ENCODE measurements at places on chromosomes 1 and 21.

DNA sequence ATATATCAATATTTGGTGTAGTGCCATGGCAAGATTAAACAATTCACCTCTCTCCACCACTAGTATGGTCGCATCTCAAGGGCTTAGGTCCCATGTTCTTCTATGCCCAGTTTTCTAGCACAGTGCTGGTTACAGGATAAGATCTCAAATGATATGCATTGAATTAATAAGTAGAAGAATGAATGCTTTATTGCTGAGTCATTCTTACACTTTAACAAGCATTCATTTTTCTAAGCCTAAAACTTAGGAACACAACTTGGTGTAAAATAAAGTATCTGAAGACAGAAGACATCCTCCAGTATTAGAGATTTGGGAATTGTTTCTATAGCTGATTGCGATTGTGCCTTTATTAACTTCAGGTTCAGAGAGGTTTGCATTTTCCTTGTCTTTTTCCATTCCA is 85.8 kb downstream of the TBX15 start:
- DNase-seq = no peak

GRCh38 chr1:210764536-210764935 is 369.4 kb downstream of the KCNH1 start:
- no peak for DNase-seq

- DNase-seq = no peak
These were observed 774.5 kb downstream of the USP25 start for GRCh38 chr21:16504281-16504680.

DNA sequence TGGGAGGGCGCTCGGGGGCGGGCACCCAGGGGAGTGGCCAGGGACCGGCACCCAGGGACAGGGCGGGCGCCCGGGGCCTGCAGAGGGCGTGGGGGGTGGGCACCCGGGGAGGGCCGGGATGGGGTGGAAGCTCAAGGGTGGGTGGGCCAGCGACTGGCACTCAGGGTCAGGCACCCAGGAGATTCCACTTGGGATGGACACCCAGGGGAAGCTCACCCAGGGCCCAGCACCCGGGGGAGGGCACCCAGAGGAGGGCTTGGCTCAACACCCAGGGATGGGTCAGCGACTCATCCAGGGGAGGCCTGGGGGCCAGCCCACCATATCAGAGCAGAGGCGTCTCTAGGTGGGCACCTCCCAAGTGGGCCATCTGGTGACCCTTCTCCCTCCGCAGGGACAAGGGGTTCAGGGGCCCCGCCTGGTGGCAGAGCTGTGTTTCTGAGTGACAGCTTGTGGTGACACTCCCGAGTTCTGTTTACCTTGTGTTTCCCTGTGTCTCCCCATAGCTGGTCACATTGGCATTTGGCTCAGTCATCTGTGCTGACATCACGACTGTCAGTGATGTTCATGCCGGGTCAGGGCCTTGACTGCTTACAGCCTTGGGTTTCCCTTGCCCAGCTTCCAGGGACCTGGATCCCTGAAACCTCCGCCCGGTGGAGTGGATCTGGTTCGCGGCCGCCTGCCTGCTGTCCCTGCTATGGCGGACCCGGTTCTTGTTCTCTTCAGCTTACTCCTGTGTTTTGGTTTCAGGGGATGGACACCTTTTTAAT is 749 bp downstream of the IBA57 start:
- DNase-seq = no peak

DNA sequence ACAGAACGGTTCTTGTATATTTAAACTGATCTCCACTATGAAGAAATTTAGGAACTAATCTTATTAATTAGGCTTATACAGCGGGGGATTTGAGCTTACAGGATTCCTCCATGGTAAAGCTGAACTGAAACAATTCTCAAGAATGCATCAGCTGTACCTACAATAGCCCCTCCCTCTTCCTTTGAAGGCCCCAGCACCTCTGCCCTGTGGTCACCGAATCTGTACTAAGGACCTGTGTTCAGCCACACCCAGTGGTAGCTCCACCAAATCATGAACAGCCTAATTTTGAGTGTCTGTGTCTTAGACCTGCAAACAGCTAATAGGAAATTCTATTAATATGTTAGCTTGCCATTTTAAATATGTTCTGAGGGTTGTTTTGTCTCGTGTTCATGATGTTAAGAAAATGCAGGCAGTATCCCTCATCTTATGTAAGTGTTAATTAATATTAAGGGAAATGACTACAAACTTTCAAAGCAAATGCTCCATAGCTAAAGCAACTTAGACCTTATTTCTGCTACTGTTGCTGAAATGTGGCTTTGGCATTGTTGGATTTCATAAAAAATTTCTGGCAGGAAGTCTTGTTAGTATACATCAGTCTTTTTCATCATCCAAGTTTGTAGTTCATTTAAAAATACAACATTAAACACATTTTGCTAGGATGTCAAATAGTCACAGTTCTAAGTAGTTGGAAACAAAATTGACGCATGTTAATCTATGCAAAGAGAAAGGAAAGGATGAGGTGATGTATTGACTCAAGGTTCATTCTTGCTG is 147.2 kb downstream of the NR5A2 start:
- DNase-seq = no peak

- DNase-seq = no peak
These were observed 110.6 kb downstream of the AKT3 start for GRCh38 chr1:243739335-243740003.

DNA sequence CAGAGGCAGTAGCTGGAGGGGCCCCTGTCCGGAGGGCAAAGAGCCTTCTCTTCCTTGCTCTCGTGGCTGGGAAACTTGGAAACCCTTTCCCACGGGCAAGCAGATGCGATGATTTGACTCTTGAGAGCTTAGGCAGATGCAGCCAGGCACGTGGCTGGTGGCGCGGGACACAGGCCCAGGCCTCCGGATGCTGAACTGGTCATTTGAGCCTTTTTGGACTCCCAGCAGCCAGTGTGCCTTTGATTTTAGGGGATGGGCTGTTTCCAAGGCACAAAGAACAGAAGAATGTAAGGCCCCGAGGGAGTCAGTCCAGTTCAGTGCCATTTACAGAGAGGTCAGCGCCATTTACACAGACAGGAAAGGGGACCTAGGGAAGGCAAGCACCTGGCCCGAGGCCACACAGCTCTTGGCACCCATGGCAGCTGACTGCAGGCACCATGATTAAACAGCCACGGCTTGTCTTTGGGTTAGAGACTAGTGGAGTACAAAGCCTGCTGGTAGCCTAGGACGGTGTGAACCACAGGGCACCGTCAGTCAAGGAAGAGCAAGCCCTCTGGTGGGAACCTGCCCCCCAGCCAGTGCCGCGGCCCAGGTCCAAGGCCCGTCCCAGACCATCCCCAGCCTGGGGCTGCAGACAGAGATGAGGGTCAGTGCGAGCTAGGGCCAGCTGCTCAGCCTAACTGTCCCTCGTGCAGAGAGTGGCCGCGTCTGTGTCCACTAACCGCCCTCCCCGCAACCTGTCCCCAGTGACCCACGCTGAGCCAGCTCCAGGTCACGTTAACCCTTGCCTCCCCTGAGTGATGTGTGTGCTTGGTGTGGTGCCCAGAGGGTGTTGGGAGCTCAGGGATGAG is 20.4 kb upstream of the CCDC27 start:
- DNase-seq = no peak

GRCh38 chr1:203299169-203299568 is 6.2 kb upstream of the BTG2 start:
- DNase-seq = no peak

DNA sequence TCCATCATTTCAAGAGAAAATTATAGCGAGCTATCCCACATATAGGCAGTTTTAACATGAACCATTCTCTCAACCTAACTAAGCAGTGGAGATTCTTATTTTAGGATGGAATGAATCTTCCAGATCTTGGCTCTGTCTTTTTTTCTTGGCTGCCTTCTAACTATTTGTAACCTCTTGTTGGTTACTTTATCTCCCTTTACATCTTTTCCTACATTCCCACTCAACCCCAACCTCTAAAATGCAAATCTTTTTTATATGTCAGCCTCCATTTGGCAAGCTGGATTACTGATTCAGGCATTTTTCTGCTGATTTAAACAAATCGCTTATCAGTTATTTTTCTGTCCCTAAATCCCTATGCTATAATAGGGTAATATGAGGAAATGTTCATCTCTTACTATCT is 46.9 kb upstream of the LHX8 start:
- no peak for DNase-seq

DNA sequence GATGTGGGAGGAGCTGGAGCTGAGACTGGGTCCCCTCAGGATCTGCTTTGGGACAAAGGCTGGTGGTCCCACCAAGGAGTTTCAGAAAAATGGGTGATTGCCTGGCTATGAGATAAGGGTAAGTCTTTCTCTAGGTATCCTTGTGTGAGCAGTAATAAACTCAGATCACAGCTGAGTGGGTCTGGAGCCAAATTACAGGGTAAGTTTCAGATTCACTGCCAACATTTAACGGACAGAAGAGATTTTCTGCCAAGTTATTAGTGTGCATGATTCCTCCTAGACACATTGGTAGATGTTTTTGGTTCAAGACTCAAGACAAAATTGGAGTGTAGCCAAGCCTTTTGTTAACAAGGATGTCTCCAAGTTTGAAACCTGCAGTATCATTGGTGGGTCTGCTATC is 7.5 kb downstream of the CD1B start:
- DNase-seq = no peak

- no peak for DNase-seq
These were observed 62.7 kb downstream of the ADSS2 start for GRCh38 chr1:244388961-244389360.

DNA sequence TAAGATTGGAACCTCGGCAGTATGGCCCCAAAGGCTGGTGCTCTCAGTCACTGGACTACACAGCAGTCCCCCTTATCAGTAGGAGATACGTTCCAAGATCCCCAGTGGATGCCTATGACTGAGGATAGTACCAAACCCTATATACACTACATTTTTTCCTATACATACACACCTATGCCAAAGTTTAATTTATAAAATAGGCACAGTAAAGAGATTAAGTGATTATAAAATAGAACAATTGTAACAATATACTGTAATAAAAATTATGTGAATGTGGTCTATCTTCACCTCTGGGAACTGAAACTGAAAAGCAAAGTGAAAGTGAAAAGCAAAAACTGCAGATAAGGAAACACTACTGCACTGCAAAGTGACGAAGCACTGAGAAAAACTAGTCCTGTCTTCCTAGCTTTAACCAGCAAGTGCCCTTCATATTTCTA is 96.8 kb downstream of the INTS7 start:
- no peak for DNase-seq

- no peak for DNase-seq
These were observed 53.1 kb downstream of the PCSK9 start for GRCh38 chr1:55092475-55092874.

GRCh38 chr1:109807822-109808680 is 44.3 kb upstream of the EPS8L3 start:
- no peak for DNase-seq

GRCh38 chr1:153763365-153764225 is 11.6 kb upstream of the SLC27A3 start:
- DNase-seq = no peak

DNA sequence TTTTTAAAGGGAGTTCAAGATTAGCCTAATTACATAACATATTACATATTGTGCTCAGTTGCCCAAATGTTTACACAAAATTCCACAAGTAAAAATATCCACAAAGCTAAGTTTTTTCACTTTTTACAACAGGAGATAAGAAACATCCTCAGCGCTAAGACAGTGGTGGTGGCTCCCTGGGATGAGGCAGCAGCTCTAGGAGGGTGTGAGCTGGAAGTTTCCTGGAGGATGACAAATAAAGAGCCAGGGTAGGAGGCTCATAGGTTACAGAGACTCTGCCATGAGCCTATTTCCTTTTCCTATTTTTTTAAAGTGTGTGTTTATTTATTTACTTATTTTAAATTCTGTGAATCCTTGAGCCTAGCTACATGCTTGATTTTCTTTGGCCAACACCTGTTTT is 91.7 kb downstream of the COL24A1 start:
- DNase-seq = no peak

GRCh38 chr1:59690171-59690930 is 124.4 kb upstream of the HOOK1 start:
- DNase-seq = no peak

GRCh38 chr1:174890024-174890423 is 109.7 kb upstream of the CACYBP start:
- DNase-seq = no peak

DNA sequence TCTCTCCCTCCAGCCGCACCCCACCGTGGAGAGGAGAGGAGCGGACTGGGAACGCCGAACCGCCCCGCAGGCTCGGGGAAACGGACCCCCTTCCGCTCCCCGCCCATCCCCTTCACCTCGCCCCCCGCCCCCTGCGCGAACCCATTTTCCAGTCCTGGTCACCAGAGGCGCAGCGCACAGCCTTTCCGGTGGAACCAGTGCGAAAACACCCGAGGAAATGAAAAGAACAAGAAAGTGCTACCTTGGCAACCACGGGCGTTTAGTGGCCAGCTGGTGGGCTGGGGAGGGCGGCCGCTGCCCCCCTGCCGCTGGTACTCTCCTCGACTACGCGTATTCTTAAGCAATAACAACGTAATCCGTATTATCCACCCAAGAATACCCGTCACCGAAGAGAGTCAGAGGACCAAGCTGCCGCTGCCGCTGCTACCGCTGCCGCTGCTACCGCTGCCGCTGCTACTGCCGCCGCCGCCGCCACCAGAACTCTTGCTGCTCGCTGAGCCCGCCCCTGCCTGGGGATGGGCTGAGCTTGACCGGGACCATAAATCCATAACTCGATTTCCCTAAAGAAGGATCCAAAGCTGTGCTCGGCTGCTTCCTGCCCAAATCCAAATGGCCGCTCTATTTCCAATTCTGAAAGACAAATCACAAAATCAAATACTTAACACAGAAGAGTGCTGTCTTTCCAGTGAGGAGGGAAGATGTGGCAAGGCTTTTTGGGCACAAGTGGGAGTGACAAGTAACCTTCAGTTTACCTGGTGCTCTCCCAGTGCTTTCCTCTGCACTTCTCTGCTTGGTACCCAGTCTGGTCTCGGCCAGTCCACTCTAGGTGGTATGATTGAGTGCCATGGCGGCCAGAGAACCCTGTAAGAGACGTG is 125.2 kb upstream of the DPYD start:
- DNase-seq = no peak

DNA sequence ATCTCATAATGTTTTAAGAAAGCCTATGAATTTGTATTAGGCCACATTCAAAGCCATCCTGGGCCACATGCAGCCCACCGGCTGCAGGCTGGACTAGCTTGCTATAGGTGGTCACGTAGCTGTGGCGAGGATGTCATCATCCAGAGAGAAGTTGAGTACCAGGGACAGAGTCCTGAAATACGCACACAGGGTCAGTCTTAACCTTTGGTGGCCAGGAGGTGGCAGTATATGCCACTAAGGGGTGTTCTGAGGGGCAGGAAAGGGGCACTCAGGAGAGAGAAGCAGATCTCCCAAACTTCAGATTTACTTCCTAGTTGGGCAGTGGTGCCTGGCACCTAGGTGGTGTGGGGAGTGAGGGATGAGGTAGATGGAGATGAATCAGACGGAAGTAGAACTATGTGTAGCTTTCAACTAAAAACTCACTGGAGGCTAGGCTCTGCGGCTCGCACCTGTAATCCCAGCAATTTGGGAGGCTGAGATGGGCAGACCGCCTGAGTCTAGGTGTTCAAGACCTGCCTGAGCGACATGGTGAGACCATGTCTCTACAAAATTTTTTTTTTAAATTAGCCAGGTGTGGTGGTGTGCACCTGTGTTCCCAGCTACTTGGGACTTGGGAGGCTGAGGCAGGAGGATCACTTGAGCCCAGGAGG is 16.3 kb upstream of the CDK18 start:
- peak; percentile 86 for DNase-seq
